AG20443 (cell line): ENCODE measurements at places on chromosomes 3 and 15.

DNA sequence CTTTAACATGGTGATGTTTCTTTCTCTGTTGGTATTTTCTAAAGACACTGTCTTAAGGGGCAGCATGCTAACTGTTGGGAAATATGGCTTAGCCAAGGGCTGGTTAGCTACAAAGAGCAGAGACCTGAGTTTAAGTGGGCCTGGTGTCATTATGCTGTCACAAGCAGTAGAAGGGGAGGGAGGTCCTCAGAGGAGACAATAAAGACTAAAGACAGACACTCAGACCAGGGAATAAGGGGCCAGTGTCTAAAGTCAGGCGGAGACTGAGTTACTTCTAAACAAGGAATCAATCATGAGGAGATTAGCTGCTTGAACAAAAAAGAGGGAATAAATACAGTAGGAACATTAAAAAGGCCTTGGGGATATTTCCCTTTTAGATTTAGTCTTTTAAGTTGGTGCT is 142.7 kb upstream of the DPPA4 start:
- no peak for DNase-seq

DNA sequence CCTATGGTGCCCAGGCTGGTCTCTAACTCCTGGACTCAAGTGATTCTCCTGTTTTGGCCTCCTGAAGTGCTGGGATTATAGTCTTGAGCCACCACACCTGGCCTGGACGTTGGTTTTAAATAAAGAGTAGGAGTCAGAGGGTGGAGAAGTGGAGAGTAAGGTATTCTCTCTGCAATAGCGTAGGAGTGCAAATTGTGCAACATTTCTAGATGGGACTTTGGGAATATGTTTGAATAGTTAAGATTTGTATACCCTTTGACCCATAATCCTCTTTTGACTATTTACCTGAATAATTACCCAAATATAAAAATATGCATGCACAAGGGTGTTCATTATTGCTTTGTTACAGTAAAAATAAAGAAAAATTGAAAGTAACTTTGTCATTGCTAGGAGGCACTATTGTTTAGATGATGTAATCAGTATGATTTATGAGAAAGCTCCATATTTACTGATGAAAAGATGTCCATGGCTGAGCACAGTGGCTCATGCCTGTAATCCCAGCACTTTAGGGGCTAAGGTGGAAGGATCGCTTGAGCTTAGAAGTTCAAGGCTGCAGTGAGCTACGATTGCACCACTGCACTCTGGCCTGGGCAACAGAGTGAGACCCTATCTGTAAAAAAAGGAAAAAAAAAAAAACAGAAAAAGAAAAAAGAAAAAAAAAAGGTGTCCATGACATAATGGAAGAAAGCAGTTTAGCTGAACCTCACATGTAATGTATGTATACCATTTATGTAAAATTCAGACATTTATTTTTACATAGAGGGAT is 15.1 kb upstream of the XYLB start:
- no peak for DNase-seq

GRCh38 chr3:108073764-108074431 is 16.9 kb downstream of the CD47 start:
- peak; percentile 54 for DNase-seq

GRCh38 chr3:165874663-165875489 is 37.7 kb upstream of the BCHE start:
- DNase-seq, result no peak

- DNase-seq, result peak; percentile 30
These were observed 97.3 kb upstream of the LRIG1 start for GRCh38 chr3:66598168-66598567.

GRCh38 chr3:42729404-42730145 is 27.0 kb upstream of the HHATL start:
- no peak for DNase-seq

DNA sequence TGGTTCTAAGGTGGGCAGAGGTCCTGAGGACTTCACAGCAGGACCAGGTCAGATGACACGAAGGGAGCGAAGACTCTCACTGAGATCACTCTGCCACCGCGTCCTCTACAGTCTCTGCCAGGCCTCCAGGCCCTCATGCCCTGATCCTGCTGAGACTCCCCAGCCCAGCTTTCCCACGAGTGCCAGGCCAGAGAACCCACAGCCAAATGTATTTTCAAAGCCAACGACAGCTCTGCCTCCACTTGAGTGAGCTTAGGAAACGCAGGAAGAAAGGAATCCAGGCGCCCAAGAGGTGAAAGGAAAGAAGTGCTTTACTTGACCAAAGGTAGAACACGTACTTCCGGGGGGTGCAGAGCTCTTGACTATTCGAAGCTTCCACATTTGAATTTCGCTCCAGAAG is 275.0 kb downstream of the XXYLT1 start:
- no peak for DNase-seq

DNA sequence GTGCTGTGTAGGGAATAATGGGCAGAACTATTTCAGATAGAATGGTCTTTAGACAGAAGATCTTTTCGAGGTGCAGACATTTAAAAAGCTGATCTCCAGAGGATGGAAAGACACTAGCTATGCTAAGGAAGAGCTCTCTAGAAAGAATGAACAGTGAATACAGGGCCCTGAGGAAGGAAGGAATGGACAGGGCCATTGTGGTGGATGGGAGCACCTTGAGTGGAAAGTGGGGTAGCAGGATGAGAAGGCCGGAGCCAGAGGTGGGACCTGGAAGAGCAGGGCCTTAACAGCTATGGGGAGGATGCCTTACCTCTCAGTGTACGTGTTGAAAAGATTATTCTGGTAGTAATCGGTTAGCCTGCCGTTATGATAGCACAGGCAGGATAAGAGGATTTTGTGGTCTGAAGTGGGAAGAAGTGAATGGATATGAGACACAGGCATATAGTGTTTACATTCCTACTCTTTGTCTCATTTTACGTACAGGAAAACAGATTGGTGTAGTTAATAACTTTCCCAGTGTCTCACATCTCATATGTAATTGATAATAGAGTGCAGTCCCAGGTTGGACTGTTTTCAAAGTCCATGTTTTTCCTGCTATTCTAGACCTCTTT is 172.4 kb downstream of the KLHL25 start:
- peak; percentile 12 for DNase-seq

GRCh38 chr3:189787632-189788031 is 156.4 kb downstream of the TP63 start:
- peak; percentile 51 for DNase-seq

DNA sequence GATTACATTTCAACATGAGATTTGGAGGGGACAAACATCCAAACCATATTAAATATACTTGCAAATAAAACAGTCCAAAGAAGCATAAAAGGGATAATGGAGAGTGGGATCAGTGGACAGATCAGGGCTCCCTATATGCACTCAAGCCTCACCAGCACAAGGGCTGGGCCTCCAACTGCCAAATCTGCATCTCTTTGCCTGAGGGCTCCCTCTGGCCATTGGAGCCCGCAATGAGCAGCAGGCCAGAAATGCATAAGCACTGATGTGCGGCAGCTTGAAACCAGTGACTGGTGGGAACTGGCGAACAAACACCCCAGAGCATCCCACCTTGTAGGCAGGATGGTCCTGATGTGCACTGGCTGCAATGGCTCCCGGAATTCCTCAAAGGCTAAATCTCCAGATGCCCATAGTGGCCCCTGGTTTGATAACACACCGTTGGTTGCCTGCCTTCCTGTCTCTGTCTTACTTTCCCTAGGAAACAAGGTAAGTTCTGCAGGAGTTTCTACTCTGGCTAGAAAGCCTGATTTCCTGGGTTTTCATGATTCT is 55.9 kb upstream of the POMGNT2 start:
- DNase-seq, result no peak

DNA sequence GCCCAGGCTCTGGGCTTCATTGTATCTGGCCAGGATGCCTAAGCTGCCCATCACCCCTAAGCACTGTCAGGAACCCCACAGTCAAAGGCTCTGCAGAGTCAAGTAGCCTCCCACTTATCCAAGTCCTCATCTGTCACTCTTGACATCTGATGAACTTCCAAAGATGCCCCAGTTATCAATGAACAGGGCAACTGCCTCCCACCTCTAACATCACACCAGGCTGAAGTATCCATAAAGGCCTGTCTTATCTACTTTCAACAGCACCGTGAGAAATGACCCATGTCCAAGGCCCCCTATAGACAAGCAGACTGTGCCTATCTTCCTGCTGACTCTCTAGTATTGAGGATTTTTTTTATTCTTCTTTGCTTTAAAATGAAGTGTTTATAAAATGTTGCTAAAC is 56.4 kb downstream of the TRIM69 start:
- DNase-seq, result no peak

DNA sequence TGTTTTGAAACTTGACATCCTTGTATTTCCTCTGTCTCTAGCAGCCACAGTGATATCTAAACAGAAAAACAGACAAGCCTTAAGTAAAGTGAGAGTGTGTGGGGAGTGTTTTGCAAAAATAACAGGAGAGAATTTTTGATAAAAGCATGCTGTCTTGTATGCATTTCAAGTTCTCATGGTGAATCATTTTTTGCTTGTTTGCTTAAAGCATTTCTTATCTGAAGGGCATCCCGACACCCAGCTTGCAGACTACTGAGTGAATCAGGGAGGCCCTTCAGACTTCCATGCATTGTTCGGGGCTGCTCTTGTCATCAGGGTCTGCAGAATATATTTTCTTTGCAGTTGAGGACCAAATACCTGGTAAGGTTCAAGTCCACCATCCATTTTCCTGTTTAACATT is 8.5 kb downstream of the CGNL1 start:
- no peak for DNase-seq

GRCh38 chr3:14258906-14259904 is 80.6 kb downstream of the LSM3 start:
- no peak for DNase-seq

GRCh38 chr15:31216215-31216911 is 110.3 kb upstream of the KLF13 start:
- peak; percentile 74 for DNase-seq
